ENCODE measurements at places on chromosomes 4 and X.

GRCh38 chrX:150352114-150352513, 11.0 kb upstream of the MAMLD1 start:
- DNase-seq, result no peak

DNA sequence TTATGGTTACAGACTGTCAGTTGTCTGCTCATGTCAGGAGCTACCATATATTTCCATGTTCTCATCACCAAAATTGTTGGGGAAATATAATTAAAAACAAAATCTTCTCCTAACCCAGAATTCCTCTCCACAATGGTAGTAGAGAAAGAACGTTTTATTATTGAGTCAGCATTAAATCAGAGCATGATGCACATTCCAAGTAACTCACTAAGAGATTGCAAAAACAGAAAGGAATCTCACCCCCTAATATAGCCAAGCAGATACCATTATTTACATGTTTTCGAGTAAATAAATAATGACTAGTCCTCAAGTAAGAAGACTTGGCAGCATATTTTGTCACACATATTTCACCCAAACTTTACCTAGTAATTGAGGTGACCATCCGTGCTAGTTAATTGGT, 36.2 kb upstream of the ARHGEF6 start:
- DNase-seq, result no peak

DNA sequence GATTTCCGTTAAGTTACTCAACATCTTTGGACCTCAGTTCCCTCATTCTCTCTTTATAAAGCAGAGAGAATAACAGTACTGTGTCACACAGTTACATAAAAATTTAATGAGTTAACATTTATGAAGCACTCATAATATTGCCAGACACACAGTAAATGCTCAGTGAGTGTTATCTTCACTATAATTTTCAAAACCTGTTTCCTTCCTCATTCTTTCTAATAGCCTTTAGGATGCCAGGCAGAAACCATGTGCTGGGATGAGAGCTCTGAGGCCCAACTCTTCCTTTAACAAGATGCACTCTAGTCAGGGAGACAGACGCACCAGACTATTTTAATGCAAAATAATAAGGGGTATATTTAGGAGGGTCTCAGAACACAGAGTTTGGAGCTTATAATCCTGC, 208.2 kb downstream of the STK32B start:
- no peak for DNase-seq

- DNase-seq, result no peak
Measured at GRCh38 chrX:43741843-43742573, 85.9 kb downstream of the MAOA start.

- no peak for DNase-seq
Measured at GRCh38 chrX:42602136-42602535, 175.8 kb downstream of the PPP1R2C start.

DNA sequence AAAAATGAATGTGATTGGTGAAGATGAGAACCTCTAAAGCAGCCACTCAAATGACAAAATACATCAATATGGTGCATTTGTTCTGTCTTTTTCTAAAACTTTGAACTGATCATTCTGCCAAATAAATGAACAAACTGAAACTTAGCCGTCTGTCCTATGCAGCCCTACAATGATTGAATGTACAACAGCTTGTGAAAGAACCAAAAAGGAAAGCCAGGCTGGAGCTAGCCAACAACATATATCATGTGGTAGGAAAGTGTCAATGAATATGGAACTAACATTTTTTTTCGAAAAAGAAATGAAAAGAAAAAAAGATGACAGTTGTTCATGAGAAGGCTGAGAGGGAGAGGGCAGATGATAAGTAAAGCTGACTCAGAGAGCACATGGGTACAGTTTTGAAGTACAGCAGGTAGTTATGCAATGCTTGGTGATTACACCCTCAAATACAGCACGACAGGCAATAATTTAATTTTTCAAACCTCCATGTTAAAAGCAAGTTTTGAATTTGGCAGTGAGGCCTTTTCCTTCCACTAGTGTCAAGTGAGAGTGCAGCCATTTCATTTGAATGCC, 21.2 kb upstream of the SLC7A11 start:
- no peak for DNase-seq

DNA sequence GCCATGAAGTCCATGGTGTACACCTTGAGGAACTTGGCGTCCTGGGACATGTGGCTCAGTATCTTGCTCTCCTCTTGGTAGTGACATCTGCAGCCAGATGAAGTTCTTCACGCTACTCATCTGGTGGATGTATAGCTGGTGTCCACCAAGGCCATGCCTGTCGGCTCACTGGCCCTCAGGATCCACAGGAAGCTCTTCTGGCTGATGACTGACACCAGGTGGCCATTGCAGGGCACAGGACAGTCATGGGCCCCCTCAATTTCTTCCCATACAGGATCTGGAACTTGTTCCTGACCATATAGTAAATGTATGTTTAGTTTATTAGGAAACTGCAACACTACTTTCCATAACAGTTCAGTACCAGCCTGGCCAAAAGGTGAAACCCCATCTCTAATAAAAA, 10.3 kb upstream of the CLCN5 start:
- DNase-seq, result no peak

GRCh38 chr4:181950372-181951127, 292.7 kb upstream of the TENM3 start:
- no peak for DNase-seq

DNA sequence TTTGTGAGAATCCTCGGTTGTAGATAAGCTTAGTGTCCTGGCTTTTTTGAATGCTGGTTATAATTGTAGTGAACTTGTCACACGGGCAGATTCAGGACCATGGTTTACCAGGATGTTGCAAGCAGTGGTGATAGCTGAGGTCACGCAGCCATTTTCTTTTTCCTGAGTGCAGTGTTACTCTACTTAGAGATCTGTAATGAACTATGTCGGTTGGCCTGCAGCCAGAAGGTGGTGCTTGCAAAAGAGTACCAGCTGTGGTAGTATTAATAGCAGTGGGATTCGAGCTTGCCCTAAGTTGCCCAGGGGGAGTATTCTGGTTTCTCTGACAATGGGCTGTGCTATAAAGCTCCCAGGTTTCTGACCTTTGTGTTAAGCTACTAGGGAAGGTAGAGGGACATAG, 368.9 kb downstream of the SLITRK2 start:
- DNase-seq, result no peak

DNA sequence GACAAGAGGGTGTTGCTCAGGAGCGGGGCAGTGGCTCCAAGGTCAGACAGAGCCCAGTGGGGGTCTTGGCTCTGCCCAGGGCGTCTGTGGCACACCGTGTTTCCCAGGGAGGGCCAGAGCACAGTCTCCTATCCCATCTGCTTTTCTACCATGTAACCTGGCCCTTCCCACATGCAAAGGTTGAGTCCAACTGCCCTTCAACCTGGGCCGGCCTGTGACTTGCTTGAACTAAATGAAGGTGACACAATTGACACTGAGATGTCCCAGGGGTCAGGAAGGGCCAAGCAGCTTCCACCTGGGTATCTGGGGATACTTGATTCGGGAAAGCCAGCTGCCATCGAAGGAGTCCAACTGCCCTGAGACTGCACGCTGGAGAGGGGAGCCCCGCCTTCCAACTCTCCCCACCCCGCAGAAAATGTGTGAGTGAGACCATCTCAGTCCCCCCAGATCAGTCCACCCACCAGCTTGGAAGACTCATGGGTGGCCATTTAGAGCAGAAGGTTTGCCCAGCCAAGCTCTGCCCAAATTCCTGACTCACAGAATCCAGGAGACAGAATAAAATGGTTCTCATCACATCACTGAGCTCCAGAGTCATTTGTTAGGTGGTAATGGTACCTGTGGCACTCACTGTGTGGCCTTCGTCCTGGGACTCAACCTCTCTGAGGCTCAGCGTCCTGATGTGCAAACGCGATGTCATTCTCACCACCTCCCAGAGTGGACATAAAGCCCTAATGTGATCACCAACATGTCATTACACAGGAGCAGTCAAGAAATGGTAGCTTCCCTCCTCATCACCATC, 18.1 kb downstream of the PPP2R2C start:
- DNase-seq, result no peak

- DNase-seq, result no peak
Measured at GRCh38 chrX:16171944-16172343, 4.7 kb downstream of the MAGEB17 start.

DNA sequence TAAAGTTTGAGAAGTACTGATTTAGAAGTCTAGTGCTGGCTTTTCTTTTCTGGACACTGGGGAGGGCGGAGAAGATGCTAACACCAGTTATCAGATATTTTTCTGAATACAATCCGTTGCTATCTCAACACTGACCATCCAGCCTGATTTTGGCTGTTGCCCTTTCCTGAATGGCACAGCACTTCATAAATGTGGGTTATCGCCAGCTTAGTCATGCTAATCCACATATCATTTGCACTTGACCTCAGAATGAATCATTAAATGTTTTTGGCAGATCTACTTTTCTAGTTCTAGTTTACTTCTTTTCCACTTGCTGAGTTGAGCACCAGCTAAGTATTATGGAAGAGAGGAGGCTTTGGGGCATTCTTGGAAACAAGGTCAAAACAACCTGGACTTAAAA, 60.8 kb upstream of the ESX1 start:
- no peak for DNase-seq

- no peak for DNase-seq
Measured at GRCh38 chr4:165070560-165070959, 16.9 kb downstream of the TRIM75 start.

GRCh38 chr4:102598086-102598761, 97.1 kb downstream of the NFKB1 start:
- DNase-seq, result no peak

- DNase-seq, result no peak
Measured at GRCh38 chr4:87018753-87019152, 83.9 kb downstream of the AFF1 start.

- no peak for DNase-seq
Measured at GRCh38 chr4:183101956-183102480, 3.0 kb downstream of the WWC2 start.

- DNase-seq, result peak; percentile 44
Measured at GRCh38 chr4:110119337-110119736, 79.1 kb downstream of the ELOVL6 start.

DNA sequence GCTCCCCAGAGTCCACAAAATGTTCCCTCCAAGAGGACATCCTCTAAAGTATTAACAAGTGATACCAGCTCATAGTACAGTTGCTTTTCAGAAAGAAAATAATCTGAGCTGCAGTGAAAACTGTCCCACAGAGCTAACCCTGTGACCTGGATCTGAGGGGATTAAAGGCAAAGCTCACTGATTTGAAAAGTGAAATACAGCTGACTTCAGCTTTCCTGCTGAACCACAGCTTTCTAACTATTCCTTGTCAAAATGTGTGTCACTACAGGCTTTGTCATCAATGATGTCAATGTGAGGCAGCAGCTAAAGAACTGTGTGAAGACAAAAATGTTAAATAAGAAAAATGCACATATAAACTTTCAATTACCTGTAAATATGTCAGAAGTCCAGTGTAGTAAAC, 36.9 kb downstream of the DCHS2 start:
- DNase-seq, result no peak

- DNase-seq, result no peak
Measured at GRCh38 chrX:95427389-95427788, 1257.3 kb upstream of the DIAPH2 start.

- DNase-seq, result no peak
Measured at GRCh38 chrX:146887020-146887419, 72.5 kb upstream of the CXorf51A start.

- no peak for DNase-seq
Measured at GRCh38 chr4:171979461-171979860, 166.3 kb downstream of the GALNTL6 start.

- no peak for DNase-seq
Measured at GRCh38 chrX:133847340-133847994, 137.9 kb downstream of the GPC3 start.

DNA sequence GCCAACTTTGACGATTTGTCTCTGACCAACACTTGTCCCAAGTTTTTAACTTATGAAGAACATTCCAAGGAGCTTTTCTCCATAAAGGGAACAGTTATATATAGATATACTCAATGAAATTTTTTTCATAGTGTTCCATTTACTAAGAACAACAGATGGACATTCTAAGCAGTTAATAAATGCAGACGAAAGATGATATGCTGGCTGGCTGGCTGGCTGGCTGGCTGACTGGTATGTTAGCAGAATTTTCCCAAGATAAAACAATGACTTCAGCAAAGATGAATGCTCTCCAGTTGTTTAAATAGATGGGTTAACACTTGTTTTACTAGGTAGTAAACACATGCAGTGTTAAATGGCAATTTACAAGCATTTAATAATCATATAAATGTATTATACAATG, 62.2 kb downstream of the SPANXN3 start:
- DNase-seq, result no peak

DNA sequence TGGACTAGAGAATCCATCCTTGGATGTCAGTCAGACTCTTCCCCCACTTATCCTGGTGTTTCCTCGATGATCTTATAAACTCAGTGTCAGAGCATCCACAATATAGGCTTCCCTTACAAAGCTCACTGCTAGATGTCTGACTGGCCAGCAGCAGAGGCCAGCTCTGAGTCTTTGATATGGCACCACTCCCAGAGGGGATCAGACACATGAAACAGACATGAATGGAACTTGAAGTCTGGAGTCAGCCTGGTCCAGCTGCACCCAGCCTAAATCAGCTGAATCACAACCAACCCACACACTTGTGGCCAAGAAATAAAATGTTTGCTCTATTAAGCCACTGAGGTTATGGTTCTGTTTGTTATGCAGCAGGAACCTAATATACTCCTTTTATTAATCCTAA, 129.6 kb upstream of the MED14 start:
- DNase-seq, result no peak

DNA sequence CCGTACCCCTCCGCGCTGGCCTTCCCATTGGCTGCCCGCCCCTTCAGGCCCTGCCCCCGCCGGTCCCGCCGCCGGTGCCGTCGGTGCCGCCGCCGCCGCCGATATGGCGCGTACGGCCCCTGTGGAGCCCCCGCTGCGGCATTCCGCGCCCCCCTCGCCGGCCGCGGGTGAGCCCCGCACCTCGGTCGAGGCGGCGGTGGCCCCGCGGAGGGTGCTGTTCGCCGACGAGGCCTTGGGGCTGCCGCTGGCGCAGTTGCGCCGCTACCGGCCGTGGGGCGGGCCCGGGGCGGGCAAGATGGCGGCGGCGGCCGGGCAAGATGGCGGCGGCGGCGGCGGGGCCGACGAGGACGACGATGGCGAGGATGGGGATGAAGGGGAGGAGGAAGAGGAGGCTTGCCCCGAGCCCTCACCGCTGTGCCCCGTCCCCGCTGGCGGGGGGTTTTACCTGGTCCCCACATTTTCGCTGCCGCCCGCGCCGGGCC, at the start of gene PPP1R3F:
Gene PPP1R3F (plus strand): TSS at position 27 of the 482 bp plus-strand sequence. CDS start 77 bp downstream, at position 104.
- DNase-seq, result no peak

DNA sequence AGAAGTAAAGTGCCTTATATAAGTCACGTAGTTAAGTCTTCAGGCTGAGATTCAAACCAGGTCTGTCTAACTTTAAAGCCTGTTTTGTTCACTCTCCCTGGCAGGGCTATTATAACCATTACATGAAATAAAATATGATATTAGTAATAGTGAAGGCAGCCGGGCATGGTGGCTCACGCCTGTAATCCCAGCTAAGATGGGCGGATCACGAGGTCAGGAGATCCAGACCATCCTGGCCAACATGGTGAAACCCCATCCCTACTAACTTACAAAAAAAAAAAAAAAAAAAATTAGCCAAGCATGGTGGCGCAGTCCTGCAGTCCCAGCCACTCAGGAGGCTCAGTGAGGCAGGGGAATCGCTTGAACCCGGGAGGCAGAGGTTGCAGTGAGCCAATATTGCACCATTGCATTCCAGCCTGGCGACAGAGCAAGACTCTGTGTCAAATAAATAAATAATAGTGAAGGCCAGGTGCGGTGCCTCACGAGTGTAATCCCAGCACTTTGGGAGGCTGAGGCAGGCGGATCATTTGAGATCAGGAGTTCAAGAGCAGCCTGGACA, 22.1 kb upstream of the SOWAHD start:
- no peak for DNase-seq
